ENCODE measurements at places on chromosomes 11 and 22. TPM values are rescaled to one million over a fixed set of nuclear protein-coding genes. Genes with fewer than 3 reads are reported as not detected.

DNA sequence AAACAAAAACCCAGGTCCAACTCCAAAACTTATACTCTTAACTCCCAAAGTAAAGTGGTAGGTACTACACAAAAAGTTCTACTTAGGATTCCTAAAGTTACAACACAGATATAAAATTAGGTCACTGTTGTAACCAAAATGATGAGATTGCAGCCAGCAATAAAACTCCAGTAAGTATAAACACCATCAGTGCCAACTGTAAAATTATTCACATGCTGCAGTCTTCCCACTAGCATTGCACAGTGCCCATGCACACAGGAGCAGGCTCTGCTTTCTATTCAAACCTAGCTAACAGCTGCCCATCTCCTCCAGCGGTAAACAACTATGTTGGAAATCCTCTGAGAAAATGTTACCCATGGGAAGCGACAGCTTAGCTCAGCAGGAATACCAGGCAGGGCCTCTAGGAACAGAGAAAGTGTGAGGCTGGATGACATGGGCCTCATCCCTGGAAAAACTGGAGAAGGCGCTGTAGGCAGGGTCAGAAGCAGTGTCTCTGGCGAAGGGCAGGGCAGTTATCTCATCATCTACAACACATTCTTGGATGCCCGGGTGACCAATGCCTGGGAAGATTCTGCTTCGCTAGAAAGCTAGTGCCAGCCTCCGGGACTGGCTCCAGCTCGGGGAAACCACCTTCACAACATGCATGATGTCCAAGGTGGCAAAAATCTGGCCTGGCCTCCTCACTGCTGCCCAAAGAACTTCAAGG is 9.1 kb downstream of the CPT1A start:
- no peak for DNase-seq

Gene INS
- not detected for polyA plus RNA-seq

GRCh38 chr11:63839508-63840355 is 822 bp downstream of the MARK2 start:
- no peak for DNase-seq

DNA sequence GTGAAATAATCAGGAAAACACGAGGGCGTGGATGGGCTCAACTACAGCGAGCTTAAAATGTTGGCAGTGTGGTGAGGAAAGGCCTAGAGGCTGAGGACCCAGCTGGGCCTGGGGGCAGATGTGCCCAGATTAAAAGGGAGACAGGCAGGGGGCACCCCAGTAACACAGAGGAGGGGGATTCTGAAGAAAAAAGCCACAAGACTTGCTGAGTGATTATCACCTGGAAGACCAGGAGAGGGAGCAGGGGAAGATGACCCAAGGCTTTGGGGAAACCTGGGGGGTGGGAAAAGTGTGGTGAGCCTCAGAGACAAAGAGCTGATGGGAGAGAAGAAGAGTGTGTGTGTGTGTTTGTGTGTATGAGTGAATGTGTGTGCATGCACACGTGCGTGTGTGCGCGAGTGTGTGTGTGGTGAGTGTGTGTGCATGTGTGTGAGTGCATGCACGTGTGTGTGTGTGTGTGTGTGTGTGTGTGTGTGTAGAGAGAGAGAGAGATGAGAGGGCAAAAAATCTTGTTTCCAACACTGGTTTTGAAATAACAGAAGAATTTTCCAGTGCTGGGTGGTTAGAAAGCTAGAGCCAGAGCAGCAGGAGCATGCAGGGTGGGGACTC is 500.5 kb downstream of the BUD13 start:
- DNase-seq = no peak

DNA sequence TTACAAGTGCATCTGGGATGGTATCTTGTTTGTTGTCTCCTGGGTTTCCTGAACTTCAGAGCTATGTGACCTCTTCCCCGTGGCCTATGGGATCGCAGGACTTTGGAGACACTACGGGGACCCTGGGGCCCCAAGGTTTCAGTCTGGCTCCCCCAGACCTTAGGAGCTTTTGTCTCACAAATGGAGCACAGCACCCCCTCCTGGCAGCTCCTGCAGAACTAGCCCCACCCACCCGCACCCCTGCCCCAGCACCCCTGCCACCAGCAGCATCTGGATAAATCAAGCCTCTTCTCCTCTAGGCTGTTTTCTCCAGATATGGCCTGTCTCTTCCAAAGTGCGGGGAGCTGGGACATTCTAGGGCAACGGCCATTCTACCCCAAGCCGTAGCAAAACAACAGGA is 10.4 kb downstream of the RCOR2 start:
- no peak for DNase-seq
